ENCODE measurements at places on chromosomes 6 and 20. TPM values are rescaled to one million over a fixed set of nuclear protein-coding genes. Genes with fewer than 3 reads are reported as not detected.

The ARFGEF3 gene
- total RNA-seq = 0.08 TPM

DNA sequence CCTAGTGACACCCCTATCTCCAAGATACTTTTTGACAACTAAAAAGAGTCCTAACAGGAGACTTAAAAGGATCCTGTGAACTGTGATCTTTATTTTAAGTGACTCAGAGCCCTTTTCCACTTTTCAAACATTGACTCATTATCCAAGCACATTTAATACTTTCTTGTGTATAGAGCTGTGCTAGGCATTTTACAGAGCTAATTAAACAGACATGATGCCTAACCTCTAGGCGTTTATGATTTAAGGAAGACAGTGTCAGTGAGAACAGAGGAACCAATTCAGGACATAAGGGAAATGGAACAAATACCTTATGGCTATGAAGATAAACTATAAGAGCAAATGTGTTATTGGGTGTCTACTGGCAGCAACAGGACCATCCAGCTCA lies 282.6 kb downstream of the TPBG start:
- H3K4me3 ChIP-seq = no peak overlapping the region
- H3K36me3 ChIP-seq = no peaks in the 10 kb centered on the region
- H3K27ac ChIP-seq = no peak overlapping the region
- DNase-seq = no peak
- H3K27me3 ChIP-seq = no peaks in the 10 kb centered on the region

GRCh38 chr6:26305641-26305969 lies 59.4 kb upstream of the BTN3A2 start:
- H3K27me3 ChIP-seq = no peaks in the 10 kb centered on the region
- no peaks in the 10 kb centered on the region for H3K36me3 ChIP-seq
- DNase-seq = no peak
- H3K27ac ChIP-seq = no peak overlapping the region
- peak overlapping the region; percentile 60 for H3K4me3 ChIP-seq

- no peak overlapping the region for H3K27ac ChIP-seq
- no peaks in the 10 kb centered on the region for H3K36me3 ChIP-seq
- no peak overlapping the region for H3K4me3 ChIP-seq
Measured at GRCh38 chr20:42996141-42996540, 193.6 kb downstream of the PTPRT start.

DNA sequence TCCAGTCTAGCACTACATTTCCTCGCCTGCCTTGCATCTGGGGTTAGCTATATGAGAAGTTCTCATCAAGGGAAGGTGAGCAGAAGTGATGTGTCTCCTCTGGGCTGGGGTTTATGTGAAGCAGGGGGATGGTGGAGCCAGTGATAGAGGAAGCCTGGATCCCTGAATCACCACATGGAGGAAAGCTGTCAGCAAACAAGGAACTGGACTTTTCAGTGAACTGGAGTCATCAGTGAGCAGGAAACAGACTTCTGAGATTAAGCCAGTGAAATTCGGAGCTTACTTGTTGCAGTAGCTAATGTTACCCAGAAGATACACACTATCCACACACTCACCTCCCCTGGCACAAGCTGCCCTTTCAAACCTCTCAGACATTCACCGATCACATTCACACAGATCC lies 13.4 kb upstream of the TOX2 start:
- no peaks in the 10 kb centered on the region for H3K27me3 ChIP-seq
- DNase-seq = no peak
- no peak overlapping the region for H3K4me3 ChIP-seq
- H3K27ac ChIP-seq = no peak overlapping the region
- no peaks in the 10 kb centered on the region for H3K4me1 ChIP-seq

The GHRH gene
- not detected for total RNA-seq

- H3K4me1 ChIP-seq = no peaks in the 10 kb centered on the region
- no peaks in the 10 kb centered on the region for H3K36me3 ChIP-seq
- no peak overlapping the region for H3K27ac ChIP-seq
Measured at GRCh38 chr20:48155268-48155667, 370.0 kb upstream of the SULF2 start.

The BTBD3 gene
- 0.82 TPM for total RNA-seq

- H3K27me3 ChIP-seq = no peaks in the 10 kb centered on the region
- H3K4me3 ChIP-seq = no peak overlapping the region
- H3K27ac ChIP-seq = no peak overlapping the region
- H3K4me1 ChIP-seq = peaks cover 35% of the 10 kb centered on the region
- H3K36me3 ChIP-seq = no peaks in the 10 kb centered on the region
- no peak for DNase-seq
Measured at GRCh38 chr20:47465335-47466090, 36.2 kb upstream of the NCOA3 start.

DNA sequence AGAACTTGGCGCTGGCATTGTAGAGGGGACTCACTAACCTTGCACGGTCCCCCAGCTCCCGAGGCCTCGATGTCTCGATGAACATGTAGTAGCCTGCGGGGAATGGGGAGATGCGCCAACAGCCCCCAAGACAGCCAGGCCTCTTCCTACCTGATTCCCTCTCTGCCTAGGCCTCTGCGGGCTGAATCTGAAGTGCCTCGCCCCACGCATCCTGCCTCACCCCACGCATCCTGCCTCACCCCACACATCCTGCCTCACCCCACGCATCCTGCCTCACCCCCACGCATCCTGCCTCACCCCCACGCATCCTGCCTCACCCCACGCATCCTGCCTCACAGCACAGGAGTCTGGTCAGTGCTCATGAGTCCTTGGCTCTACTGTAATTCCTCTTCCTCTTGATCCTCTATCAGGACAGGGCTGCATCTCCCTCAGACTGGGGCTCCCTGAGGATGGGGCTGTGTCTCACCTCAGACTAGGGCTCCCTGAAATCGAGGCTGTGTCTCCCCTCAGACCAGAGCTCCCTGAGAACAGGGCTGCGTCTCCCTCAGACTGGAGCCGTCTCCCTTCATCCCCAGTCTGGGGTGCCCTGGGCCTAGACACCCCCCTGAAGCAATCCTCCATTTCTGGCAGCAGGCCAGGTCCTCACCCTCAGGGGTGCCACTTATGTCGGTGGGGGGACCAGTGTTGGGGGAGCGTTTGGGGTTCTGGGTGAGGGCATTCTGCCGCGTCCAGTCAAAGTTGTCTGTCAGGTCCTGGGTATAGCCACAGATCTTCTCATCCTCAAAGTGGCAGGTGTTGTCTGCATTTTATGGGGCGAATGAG lies 53.6 kb downstream of the MDGA1 start:
- H3K4me3 ChIP-seq = no peak overlapping the region
- H3K36me3 ChIP-seq = no peaks in the 10 kb centered on the region
- no peak for DNase-seq
- peaks cover 4% of the 10 kb centered on the region for H3K27me3 ChIP-seq
- no peaks in the 10 kb centered on the region for H3K4me1 ChIP-seq

The VIP gene
- total RNA-seq = not detected

DNA sequence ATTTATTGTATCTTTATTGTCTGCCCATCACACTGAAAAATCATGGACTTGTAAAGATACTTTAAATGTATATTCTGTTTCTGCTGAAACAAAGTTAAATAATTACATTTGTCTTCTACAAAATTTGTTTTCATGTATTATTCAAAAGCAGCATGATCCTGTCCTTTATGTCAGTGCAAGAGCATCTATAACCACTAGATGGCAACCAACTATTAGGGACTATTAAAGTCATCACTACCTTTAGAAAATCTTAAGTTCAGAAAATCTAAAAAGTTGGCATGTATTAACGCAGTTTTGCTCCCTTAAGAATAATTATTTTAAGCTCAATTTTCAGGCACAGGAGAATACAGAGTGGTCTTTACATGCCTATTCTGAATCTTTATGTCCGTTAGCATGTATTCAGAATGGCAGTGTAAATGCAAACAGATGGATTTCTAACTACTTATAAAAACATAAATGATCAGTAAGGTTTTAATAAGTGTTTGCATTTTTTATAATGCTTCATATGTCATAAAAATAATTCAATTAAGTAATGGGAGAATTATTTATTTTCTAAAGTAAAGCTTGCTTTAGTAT lies 17.8 kb downstream of the TMEM30A start:
- peaks cover 16% of the 10 kb centered on the region for H3K36me3 ChIP-seq

- peaks cover 2% of the 10 kb centered on the region for H3K36me3 ChIP-seq
- DNase-seq = no peak
- peaks cover 11% of the 10 kb centered on the region for H3K4me1 ChIP-seq
- no peak overlapping the region for H3K4me3 ChIP-seq
- H3K27me3 ChIP-seq = no peaks in the 10 kb centered on the region
Measured at GRCh38 chr6:142783499-142783898, 161.5 kb downstream of the HIVEP2 start.

DNA sequence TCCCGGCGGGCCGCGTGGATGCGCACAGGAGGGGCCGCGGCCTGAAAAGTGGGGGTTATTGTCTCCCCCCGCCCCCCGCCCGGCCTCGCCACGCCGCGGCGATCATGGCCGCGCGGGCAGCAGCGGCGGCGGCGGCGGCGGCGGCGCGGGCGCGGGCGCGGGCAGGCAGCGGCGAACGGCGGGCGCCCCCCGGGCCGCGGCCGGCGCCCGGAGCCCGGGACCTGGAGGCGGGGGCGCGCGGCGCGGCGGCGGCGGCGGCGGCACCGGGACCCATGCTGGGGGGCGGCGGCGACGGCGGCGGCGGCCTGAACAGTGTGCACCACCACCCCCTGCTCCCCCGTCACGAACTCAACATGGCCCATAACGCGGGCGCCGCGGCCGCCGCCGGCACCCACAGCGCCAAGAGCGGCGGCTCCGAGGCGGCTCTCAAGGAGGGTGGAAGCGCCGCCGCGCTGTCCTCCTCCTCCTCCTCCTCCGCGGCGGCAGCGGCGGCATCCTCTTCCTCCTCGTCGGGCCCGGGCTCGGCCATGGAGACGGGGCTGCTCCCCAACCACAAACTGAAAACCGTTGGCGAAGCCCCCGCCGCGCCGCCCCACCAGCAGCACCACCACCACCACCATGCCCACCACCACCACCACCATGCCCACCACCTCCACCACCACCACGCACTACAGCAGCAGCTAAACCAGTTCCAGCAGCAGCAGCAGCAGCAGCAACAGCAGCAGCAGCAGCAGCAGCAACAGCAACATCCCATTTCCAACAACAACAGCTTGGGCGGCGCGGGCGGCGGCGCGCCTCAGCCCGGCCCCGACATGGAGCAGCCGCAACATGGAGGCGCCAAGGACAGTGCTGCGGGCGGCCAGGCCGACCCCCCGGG lies 637 bp downstream of the ARID1B start:
- H3K4me1 ChIP-seq = peaks cover 17% of the 10 kb centered on the region
- DNase-seq = no peak
- H3K36me3 ChIP-seq = no peaks in the 10 kb centered on the region
- H3K27ac ChIP-seq = peak overlapping the region; percentile 94
- no peaks in the 10 kb centered on the region for H3K27me3 ChIP-seq

DNA sequence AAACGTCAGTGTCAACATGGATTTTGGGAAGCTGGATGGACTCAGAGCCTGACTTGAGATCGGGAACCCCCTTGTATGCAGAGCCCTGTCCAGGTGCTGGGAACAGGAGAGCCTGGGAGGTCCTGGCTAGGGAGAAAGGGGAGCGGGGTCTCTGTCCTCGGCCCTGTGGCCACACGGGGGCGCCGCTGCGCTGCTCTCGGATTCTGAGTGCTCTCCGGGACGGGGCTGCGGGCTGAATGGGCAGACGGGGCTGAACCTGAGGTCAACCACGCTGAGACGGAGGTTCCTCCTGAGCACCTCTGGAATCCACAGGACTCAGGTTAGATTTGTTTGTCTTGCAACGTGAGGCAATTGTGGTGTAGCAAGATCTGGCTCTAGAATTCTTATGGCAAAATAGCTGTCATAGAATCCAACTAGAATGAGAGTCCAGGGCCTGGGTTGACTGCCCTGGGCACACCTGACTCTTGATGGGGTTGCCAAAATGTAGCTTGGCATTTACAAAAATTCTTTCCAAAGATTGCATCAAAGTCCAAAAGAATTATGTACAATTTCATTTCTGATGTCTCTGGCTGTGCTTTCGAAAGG lies 20.6 kb upstream of the HLA-F start:
- H3K27ac ChIP-seq = no peak overlapping the region
- H3K4me3 ChIP-seq = no peak overlapping the region
- H3K27me3 ChIP-seq = no peaks in the 10 kb centered on the region
- no peaks in the 10 kb centered on the region for H3K4me1 ChIP-seq
- H3K36me3 ChIP-seq = no peaks in the 10 kb centered on the region

GRCh38 chr20:57821935-57822334 lies 112.1 kb upstream of the PMEPA1 start:
- H3K4me1 ChIP-seq = no peaks in the 10 kb centered on the region
- H3K4me3 ChIP-seq = no peak overlapping the region
- H3K36me3 ChIP-seq = no peaks in the 10 kb centered on the region
- DNase-seq = no peak
- H3K27ac ChIP-seq = no peak overlapping the region
- H3K27me3 ChIP-seq = 0 out of 2 replicates have a peak, but pooled peaks cover 6% of the 10 kb centered on the region

DNA sequence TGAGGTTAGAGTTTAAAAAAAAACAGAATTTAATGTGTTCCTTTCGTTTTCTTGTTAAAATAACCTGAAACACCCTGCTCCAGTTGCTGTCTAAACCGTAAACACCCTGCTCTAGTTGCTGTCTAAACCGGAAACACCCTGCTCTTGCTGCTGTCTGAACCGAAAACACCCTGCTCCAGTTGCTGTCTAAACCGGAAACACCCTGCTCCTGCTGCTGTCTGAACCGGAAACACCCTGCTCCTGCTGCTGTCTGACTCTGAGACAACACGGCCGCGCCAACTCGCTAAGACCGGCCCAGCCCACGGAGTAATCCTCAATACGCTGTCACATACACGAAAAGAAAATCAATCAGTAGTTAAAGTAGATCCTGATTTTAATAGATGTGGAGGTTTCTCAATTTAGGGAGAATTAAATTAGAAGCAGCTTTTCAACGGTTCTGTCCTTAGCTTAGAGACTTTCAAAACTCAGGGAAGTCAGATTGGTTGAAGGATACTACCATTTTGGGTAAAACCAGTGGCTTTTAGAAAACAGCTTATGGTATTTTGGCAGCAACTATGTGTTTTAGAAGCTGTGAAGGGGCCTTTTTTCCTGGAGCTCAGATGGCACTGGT lies 98.3 kb downstream of the RAMACL start:
- no peaks in the 10 kb centered on the region for H3K36me3 ChIP-seq
- H3K27ac ChIP-seq = peak overlapping the region; percentile 59
- DNase-seq = peak; percentile 80

The RAET1L gene
- not detected for total RNA-seq

DNA sequence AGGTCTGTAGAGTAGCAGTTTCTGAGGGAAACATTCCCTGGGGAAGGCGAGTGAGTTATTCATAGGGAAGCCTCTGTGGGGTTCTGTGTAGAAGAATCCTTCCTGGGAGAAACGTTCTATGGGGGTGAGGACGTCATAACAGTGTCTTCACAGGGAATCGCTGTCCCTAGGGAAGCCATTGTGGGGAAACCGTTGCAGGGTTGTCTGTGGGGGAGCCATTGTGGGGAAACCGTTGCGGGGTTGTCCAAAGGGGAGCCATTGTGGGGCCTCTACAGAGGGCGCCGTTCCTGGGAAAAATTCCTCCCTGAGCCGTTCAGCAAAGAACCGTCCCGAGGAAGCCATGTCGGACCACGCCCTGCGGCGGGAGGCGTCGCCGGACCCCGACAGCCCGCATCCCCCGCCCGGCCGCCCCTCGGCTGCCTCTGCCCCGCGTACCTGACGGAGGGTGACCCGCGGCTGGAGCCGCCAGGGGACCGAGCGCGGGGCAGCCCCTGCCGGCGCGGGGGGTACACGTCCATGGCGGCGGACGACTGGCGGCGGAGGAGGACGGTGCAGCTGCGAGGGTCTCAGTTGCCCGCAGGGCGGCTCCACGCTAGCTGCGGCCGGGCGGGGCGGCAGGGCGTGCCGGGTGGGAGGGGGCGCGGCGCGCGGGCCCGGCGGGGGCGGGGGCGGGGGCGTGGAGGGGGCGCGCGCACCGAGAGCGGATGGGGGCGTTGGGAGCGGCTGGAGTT lies at the start of gene DNAAF9:
Gene DNAAF9, minus strand, starts transcription at position 630 of the 731 bp plus-strand sequence. Its CDS starts 112 bp downstream, at position 518.
- H3K27ac ChIP-seq = no peak within 1 kb of the TSS
- no peaks in the 10 kb centered on the region for H3K4me1 ChIP-seq
- no peak for DNase-seq
- H3K36me3 ChIP-seq = no peaks in the 10 kb centered on the region
- peak within 1 kb of the TSS; percentile 94 for H3K4me3 ChIP-seq

All from GM12878 (cell line).